ENCODE measurements at places on chromosomes 2 and 18.

- no peak for DNase-seq
These were observed 44.4 kb downstream of the BCL11A start for GRCh38 chr2:60509066-60509465.

DNA sequence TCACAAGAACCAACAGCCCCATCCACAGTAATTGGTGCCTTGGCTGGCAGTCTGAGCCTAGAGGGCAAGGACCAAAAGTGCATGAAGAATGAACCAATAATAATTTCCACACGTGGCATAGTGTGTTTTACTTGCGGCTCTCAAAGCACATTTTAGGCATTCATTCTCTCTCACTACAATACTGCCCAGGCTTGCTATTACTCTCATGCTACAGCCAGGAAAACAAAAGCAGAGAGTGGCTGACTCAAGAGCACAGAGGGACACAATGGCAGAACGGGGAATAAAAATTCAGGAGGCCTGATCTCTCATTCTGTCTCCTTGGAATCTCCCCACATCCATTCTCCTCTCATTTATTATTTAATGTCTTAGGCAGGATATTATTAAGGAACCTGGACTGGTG is 57.0 kb upstream of the NOL4 start:
- DNase-seq, result no peak

DNA sequence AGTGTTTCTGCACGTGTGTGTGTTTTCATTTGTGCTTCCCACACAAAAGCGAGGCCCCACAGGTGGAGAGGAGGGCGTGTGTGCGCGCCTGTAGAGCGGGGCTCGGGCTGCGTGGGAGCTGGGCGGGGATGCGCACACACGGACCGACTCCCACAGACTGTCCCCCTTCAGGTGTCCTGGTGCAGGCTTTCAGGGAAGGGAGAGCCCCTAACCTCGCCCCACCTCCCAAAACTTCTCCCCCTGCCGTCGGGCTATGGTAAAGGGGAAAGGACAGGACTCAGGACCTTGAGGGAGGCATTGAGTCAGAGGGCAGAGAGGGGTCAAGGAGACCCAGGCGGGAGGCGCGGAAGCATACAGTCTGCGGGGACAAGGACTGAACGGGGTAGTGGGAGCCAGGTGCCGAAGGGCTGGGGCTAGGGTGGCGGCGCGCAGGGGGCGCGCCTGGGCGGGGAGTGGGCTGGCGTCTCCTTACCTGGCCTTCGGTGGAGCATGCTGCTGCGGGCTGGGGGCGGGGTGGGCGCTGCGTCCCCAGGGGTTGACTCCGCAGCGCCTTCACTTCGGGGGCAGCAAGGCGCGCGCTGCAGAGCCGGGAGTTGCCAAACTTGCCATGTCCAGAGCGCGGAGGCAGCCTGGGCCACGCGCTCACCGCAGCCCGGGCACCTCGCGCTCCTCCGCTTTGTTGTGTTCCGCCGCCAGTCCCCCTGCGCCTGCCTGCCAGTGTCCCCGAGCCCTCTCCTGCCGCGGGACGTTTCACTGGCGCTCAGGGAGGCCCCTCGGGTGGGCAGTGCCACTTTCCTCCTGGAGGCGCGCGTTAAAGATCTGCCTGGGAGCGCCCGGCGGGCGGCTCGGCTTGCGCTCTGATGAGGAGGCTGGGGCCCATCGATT is 302.0 kb downstream of the NCKAP5 start:
- no peak for DNase-seq

GRCh38 chr2:96554293-96555145 is 18.0 kb downstream of the ARID5A start:
- no peak for DNase-seq

- no peak for DNase-seq
These were observed 251.3 kb downstream of the PARD3B start for GRCh38 chr2:204796581-204796980.

- DNase-seq, result peak; percentile 8
These were observed 60.9 kb downstream of the EDAR start for GRCh38 chr2:108927936-108928659.

GRCh38 chr2:77470096-77470495 is 52.1 kb downstream of the LRRTM4 start:
- no peak for DNase-seq

GRCh38 chr18:38525039-38525438 is 959.4 kb upstream of the CELF4 start:
- DNase-seq, result no peak

- no peak for DNase-seq
These were observed 180.4 kb downstream of the TWIST2 start for GRCh38 chr2:239028253-239028619.

Measured in fibroblast of skin of left quadriceps (primary cell).